ENCODE measurements at places on chromosomes 6 and 20. TPM values are rescaled to one million over a fixed set of nuclear protein-coding genes. Genes with fewer than 3 reads are reported as not detected.

The C20orf144 gene
- not detected for total RNA-seq

DNA sequence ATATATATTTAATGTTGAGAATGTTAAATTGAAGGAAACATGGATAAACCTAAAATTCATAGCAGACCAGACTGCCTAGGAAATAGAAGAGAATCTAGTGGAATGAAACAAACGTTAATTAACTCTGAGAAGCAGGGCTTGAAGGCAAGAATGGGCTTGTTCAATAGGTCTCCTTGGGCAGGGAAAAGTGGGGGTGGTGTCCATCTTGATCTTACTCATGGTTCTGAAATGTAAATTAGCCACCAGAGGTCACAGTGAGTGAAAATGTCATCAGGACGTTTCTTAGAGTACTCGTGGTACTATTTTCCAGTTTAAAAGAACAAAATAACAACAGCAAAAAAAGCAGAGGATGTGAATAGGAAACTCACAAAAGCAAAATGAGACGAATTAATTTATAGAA is 66.8 kb upstream of the BTBD3 start:
- no peak overlapping the region for H3K27ac ChIP-seq
- no peaks in the 10 kb centered on the region for H3K27me3 ChIP-seq
- H3K4me3 ChIP-seq, result no peak overlapping the region
- H3K36me3 ChIP-seq, result no peaks in the 10 kb centered on the region
- DNase-seq, result no peak

The RBM24 gene
- 189 TPM for total RNA-seq

DNA sequence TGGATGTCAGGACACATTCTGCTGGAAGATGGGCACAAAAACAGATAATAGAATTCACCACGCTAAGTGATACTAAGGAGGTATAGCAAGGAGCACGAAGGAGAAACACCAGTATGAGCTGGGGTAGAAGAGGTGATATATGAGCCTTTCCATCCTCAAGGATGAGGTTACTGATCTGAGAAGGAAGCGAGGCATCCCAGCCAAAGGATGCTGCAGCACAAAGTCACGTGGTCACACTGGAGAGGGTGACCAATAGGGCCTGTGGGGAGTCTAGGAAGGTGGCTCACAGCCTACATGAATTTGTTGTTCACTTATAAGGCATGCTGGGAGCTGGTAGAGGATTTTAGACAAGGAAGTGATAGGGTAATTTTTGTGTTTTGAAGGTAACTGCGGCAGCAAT is 1.4 kb downstream of the GINS1 start:
- H3K36me3 ChIP-seq, result no peaks in the 10 kb centered on the region
- H3K4me1 ChIP-seq, result peaks cover 17% of the 10 kb centered on the region
- DNase-seq, result no peak
- no peaks in the 10 kb centered on the region for H3K27me3 ChIP-seq

- H3K4me3 ChIP-seq, result no peak overlapping the region
- DNase-seq, result no peak
- H3K36me3 ChIP-seq, result no peaks in the 10 kb centered on the region
- no peak overlapping the region for H3K27ac ChIP-seq
- no peaks in the 10 kb centered on the region for H3K4me1 ChIP-seq
- H3K27me3 ChIP-seq, result peaks cover 16% of the 10 kb centered on the region
Observed at GRCh38 chr6:149209871-149210775, 107.4 kb upstream of the TAB2 start.

GRCh38 chr6:117653949-117654348 is 21.3 kb upstream of the NUS1 start:
- no peak overlapping the region for H3K4me3 ChIP-seq
- H3K4me1 ChIP-seq, result no peaks in the 10 kb centered on the region
- DNase-seq, result no peak
- H3K36me3 ChIP-seq, result no peaks in the 10 kb centered on the region
- no peak overlapping the region for H3K27ac ChIP-seq

- no peak overlapping the region for H3K27ac ChIP-seq
- no peaks in the 10 kb centered on the region for H3K4me1 ChIP-seq
- no peak overlapping the region for H3K4me3 ChIP-seq
- no peaks in the 10 kb centered on the region for H3K27me3 ChIP-seq
- DNase-seq, result no peak
- no peaks in the 10 kb centered on the region for H3K36me3 ChIP-seq
Observed at GRCh38 chr6:90722648-90723047, 135.8 kb upstream of the MAP3K7 start.

DNA sequence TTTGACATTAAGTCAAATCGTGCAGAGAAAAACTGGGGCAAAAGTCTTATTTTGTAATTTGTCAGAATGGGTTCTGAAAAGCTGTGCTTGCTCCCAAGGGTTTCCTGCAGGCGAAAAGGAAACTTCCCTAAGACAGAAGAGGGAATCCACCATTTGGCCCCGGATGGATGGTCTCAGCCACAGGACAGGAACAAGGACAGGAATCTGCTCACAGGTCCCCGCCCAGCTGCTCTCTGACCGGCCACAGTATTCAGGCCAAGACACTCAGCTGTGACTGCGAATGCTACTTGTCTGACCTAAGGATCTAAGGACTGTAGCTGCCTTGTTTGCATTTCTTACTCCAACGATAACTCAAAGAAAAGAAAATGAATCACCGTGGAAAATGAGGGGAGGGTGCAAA is 197.0 kb downstream of the BMP7 start:
- H3K4me3 ChIP-seq, result no peak overlapping the region
- peaks cover 6% of the 10 kb centered on the region for H3K4me1 ChIP-seq
- no peaks in the 10 kb centered on the region for H3K36me3 ChIP-seq

- H3K4me1 ChIP-seq, result peaks cover 14% of the 10 kb centered on the region
- H3K27me3 ChIP-seq, result no peaks in the 10 kb centered on the region
- H3K36me3 ChIP-seq, result no peaks in the 10 kb centered on the region
- no peak overlapping the region for H3K27ac ChIP-seq
- H3K4me3 ChIP-seq, result no peak overlapping the region
- no peak for DNase-seq
Observed at GRCh38 chr6:53805725-53806124, 10.9 kb downstream of the LRRC1 start.

The TCFL5 gene
- total RNA-seq, result 6.6 TPM

DNA sequence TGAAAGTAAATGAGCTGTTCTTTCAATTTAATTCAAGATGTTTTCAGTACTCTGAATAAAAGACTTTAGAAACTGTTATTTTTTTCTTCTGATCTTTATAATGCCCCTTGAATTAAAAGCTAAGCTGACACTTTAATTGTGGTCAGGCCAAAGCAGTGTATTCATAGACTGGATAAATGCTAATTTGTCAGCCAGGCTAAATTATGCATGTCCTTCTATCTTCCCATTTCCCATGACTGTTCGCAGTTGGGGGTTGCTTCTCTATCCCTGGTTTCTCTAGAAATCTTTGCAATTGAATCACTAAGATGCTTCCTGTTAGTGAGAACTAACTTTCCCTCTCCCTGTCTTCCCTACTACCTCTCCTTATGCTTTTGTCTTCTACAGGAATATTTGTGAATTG is 396.2 kb downstream of the RFPL4B start:
- DNase-seq, result no peak
- H3K27me3 ChIP-seq, result no peaks in the 10 kb centered on the region
- H3K36me3 ChIP-seq, result no peaks in the 10 kb centered on the region
- H3K4me1 ChIP-seq, result no peaks in the 10 kb centered on the region
- H3K27ac ChIP-seq, result no peak overlapping the region

DNA sequence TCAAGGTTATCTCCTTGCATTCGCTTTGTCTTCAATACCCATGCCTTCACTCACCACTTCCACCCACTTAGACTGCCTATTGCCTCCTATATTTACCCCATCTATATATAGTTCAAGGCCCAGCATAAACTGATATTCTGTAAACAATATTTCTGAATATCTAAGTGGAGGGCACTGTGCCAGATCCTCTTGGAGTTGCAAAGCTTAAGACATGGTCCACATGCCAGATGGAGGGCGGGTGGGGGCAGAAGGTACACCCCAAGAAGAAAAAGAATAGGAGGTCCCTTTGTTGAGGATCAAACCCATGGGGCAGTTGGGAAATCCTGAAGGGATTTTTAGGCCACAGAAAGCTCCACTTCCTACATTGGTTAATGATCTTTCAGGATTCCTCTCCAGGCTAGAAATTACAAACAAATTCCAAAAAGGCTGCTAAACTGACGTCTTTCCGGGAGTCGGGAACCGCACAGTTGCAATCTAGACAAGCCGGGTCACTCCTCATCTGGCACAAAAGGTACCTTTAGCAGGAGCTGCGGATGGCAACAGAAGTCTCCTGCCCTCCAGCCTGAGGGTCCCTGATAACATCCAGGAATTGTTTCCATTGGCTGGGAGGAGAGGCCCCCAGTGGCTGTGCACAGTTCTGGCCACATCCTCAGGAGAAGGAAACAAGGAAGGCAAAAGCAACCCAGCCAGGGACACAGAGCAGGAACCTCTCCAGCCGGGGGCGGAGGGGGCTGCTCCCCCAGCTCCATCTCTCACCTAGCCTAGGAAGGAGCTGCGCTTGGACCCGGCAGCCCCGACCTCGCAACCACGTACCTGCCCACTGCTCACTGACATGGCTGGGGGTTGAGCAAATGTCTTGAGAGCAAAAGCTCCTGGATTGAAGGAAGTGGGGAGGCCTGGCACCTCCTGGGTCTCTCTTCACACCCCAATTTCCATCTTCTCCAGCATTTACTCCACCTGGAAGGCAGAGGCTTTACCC is 5.9 kb upstream of the LPIN3 start:
- DNase-seq, result no peak
- H3K27me3 ChIP-seq, result no peaks in the 10 kb centered on the region
- H3K4me1 ChIP-seq, result peaks cover 27% of the 10 kb centered on the region
- no peaks in the 10 kb centered on the region for H3K36me3 ChIP-seq

- no peak for DNase-seq
- H3K4me3 ChIP-seq, result no peak overlapping the region
- H3K36me3 ChIP-seq, result no peaks in the 10 kb centered on the region
- peaks cover 8% of the 10 kb centered on the region for H3K27me3 ChIP-seq
- H3K4me1 ChIP-seq, result no peaks in the 10 kb centered on the region
Observed at GRCh38 chr20:24147961-24148360, 159.4 kb upstream of the GGTLC1 start.

DNA sequence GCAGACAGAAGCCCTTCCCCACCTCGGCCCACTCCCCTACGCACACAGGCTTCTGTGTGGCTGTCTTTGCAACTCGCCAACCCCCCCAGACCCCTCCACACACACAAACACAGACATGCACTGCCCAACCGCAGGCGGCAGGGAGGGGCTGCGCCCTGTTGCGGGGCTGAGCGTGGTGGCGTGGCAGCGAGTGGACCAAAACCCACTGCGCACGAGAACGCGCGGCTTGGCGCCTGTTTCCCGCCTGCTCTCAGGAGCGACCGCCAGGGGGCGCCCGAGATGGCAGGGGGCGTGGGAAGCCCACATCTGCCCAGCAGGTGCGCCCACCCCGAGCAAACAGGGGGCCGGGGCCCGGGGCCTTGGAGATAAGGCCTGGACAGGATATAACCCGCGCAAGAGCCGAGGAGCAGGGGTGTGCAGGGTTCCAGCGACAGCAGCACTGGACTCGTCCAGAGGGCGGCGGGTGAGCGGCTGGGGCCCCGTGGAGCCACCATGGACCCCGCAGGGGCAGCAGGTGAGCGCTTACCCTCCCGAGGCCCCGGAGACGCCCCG is at the start of gene RBPJL:
Gene RBPJL, plus strand, starts transcription at position 410 of the 552 bp plus-strand sequence. Its CDS starts 83 bp downstream, at position 493.
- no peak for DNase-seq
- peaks cover 100% of the 10 kb centered on the region for H3K27me3 ChIP-seq
- no peaks in the 10 kb centered on the region for H3K36me3 ChIP-seq
- H3K4me1 ChIP-seq, result peaks cover 4% of the 10 kb centered on the region

The NT5E gene
- 4.3 TPM for total RNA-seq

The EHMT2 gene
- total RNA-seq, result 15.6 TPM

The OR11A1 gene
- total RNA-seq, result not detected

- no peak overlapping the region for H3K4me3 ChIP-seq
- no peak overlapping the region for H3K27ac ChIP-seq
- no peaks in the 10 kb centered on the region for H3K36me3 ChIP-seq
- no peak for DNase-seq
- peaks cover 31% of the 10 kb centered on the region for H3K27me3 ChIP-seq
- H3K4me1 ChIP-seq, result no peaks in the 10 kb centered on the region
Observed at GRCh38 chr6:24272553-24272952, 85.3 kb downstream of the DCDC2 start.

The TNNC2 gene
- total RNA-seq, result 0.33 TPM

DNA sequence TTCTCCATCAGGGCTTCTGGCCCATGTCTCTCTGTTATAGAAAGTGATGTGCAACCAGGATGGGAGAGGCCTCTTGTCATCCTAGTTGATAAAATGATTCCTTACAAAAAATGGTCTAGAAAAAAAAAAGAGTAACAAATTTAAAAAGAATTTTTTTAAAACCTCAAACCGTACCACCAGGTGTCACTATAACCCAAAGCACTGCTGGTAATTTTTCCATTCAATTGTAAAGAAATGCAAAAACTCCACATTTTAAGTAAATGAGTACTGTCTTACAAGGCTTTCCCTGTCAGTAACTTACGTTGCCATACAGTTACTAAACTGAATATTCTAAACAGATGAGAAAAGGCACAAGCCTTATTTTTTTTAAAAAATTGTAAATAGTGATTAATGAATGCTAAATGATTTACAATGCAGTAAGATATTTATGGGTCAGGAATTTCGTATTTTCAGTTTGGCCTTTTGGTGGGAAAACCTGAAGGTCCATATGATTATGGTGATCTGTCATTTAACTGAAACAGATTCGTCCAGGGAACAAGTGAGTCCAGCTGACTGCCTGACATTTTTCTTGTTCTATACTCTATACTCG is 95.4 kb downstream of the OGFRL1 start:
- H3K27ac ChIP-seq, result peak overlapping the region; percentile 32
- no peaks in the 10 kb centered on the region for H3K27me3 ChIP-seq
- no peak for DNase-seq
- H3K36me3 ChIP-seq, result peaks cover 9% of the 10 kb centered on the region
- no peak overlapping the region for H3K4me3 ChIP-seq

The SPTLC3 gene
- 9.0 TPM for total RNA-seq

The GSTA3 gene
- not detected for total RNA-seq

DNA sequence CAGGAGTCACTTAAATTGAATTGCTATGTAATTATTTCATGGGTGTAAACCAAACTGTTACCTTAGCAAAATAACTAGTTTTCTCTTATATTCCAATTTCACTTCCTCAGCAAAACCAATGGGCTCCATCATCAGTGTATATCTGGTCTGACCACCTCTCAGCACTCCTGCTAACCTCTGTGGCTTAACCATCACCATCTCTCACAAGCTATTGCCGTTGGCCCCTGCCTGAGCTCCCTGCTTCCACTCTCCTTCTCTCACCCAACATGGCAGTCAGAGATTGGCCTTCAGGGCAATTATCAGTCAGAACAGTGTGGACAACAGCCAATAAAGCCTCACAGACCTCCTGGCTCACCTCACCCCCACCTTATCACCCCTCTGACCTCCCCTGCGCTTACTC is 124.0 kb downstream of the CARMIL1 start:
- no peak overlapping the region for H3K27ac ChIP-seq
- no peak for DNase-seq
- H3K4me1 ChIP-seq, result no peaks in the 10 kb centered on the region
- no peak overlapping the region for H3K4me3 ChIP-seq
- no peaks in the 10 kb centered on the region for H3K27me3 ChIP-seq

- H3K27me3 ChIP-seq, result no peaks in the 10 kb centered on the region
- H3K4me1 ChIP-seq, result peaks cover 26% of the 10 kb centered on the region
- no peak for DNase-seq
- no peaks in the 10 kb centered on the region for H3K36me3 ChIP-seq
- peak overlapping the region; percentile 60 for H3K4me3 ChIP-seq
Observed at GRCh38 chr6:156720691-156721685, 56.2 kb upstream of the ARID1B start.

GRCh38 chr6:113120582-113121285 is 736.4 kb upstream of the MARCKS start:
- no peak overlapping the region for H3K4me3 ChIP-seq
- DNase-seq, result no peak
- H3K27me3 ChIP-seq, result no peaks in the 10 kb centered on the region
- H3K27ac ChIP-seq, result no peak overlapping the region
- H3K36me3 ChIP-seq, result no peaks in the 10 kb centered on the region

GRCh38 chr6:169167581-169168301 is 85.9 kb downstream of the THBS2 start:
- peak overlapping the region; percentile 29 for H3K4me3 ChIP-seq
- DNase-seq, result peak; percentile 70
- peak overlapping the region; percentile 72 for H3K27ac ChIP-seq
- H3K27me3 ChIP-seq, result peaks cover 29% of the 10 kb centered on the region

Data from left ventricle myocardium inferior (tissue), 1 donor.